ENCODE measurements at places on chromosomes 6 and 20.
A peak's percentile ranks its signal among the peaks of the same experiment; 100 is the strongest.

- peak; percentile 5 for DNase-seq
Observed at GRCh38 chr6:100228437-100228833, 234.4 kb upstream of the MCHR2 start.

GRCh38 chr6:20647585-20647984, 113.3 kb downstream of the CDKAL1 start:
- DNase-seq, result no peak

GRCh38 chr6:90536520-90536919, 50.4 kb downstream of the MAP3K7 start:
- no peak for DNase-seq

GRCh38 chr6:62400521-62401259, 114.7 kb upstream of the KHDRBS2 start:
- no peak for DNase-seq

GRCh38 chr20:32686530-32687179, 12.9 kb upstream of the C20orf203 start:
- DNase-seq, result no peak

- DNase-seq, result no peak
Observed at GRCh38 chr20:48858075-48858790, 30.4 kb upstream of the PREX1 start.

DNA sequence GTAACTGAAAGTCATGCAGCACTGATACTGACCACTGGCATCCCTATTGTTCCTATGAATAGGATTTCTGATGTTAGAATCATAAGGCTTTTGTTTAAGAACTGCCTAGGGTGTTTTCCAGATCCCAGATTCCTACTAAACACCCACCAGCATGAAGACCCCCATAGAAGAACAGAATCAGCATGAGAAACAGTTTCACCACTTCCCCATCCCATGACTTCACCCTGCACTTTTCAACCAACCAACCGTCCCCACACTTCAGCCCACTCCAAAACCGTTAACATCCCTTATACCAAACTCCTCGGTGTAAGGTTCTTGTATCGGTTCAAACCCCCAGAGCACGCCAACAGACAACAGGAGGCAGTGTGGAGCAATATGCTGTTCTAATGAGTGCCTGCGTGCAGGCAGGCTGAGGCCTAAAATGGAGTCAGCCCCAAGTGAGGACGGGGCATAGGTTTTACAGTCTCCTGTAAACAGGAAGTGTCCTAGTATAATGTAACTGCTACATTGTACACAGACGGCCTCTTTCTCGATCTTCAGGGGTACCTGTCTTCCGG, 11.4 kb upstream of the SSTR4 start:
- no peak for DNase-seq

DNA sequence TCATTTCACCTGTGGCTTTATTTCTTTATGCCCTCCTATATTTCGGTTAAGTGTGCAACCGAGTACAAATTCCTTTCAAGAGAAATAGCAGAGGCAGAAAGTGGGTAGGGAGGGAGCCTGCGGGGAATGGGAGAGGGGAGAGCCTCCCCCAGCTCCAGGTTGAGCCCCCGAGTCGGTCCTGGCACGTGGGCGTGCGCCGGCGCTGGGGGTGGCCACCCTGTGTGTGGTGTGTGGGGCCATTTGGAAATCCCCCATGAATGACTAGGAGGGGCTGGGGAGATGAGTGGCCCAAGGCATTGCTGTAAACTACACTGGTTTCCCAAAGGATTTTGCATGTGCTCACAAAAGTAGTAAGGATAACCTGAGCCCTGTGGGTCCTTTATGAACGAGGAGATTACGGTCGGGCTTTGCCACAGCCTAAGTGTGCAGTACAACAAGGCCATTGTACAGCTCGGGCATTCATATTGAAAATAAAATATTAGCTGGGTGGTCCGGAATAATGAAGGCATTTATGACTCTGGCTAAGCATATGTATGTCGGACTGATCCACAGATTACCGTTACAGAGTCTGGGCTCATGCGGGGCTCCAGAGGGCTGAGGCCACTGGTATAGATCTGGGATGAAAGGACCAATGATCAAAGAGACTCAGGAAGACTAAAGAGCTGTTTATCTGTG, 84.5 kb upstream of the RALGAPA2 start:
- no peak for DNase-seq

DNA sequence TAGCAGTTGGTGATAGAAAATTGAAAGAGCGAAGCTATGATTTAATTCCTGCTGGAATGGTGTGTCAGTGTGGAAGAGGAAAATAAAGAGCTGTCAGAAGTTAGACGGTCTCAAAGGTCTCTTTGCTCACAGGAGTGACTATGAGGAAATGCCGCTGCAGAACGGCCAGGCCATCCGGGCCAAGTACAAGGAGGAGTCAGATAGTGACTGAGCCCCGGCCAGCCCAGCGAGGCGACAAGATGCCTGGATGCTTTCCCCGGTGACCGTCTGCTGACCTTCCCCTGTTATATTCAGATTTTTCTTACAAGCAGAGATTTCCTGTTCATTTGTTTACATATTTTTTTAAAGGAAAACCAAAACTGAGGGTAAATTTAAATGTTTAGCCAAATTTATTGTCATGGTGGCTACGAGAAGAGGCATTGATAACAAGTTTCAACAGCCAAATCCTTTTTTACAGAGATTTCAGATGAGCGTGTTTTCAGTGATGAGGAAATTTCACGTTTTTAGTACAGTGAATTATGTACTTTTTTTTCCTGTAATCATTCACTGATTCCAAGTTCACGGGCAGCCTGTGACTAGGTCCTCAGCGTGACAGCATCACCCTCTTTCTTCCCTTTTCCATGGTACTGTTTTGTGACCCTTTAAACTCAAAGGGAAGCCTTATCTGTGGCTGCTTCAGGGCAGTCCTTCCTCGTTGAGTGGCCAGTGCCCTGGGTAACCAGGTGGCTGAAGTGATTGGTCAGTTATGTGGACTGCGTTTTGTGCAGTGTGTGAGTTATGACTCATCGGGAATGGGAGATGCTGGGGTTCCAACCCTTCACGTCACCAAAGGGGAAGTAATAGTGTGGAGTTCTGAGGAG, 12.6 kb downstream of the DYNLT1 start:
- no peak for DNase-seq

DNA sequence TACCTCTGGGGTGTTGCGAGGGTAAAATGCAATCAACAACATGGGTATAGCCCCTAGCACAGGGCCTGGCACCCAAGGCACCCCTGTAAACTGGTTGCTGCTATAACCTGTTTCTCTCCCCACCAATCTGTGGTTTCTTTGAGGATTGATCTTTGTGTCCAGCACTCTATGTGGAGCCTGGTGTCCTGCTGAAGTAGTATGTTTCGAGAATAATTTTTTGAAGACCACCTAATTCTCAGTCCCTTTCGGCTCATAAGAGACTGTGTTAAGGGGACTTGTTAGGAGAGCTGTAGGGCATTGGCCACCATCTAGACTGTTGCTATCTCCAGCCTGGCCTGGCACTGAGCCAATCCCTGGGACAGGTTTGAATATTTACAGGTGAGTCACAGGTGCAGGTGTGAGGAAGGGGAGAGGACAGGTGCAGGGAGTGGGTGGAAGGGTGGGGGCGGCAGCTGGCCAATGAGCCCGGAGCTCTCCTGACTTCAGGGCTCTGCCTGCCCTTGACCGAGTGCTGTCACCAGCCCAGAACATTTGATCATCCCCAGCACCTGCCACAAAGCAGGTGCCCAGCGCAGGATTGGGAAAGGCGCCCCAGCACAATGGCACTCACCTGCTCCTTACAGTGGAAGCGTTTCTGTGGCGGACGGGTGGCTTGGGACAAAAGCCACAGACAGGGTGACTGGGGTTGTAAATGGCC, 8.1 kb upstream of the C20orf144 start:
- no peak for DNase-seq

DNA sequence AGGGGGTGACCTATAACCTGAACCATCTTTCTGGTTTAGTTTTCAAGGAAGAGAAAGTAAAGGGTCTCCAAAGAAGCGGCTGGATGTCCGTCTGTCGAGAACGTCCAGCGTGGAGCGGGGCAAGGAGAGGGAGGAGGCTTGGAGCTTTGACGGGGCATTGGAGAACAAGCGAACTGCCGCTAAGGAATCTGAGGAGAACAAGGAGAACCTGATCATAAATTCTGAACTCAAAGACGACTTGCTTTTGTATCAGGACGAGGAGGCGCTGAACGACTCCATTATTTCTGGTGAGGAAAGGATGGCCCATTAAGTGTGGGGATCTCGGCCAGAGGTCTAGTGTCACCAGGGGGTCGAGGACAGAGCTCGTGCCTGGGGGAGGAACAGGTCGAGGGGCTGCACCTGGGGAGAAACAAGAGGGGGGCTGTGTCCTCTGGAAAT, 159.2 kb downstream of the SYCP2 start:
- DNase-seq, result no peak

DNA sequence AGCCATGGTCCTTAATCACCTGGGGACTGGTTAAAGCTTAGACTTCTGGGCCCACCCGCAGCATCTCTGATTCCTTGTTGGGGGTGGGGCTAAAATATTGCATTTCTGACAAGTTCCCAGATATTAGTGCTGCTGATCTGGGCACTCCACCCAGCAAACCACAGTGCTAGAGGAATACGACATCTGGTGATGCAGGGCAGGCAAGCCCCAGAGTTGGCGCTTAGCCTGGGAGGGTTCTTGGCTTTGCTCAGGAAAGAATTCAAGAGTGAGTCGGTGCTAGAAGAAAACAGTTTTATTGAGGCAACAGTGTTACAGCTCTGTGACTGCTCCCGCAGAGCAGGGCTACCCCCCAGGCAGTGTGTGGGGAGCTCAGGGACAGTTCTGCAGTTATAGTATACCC, 210.7 kb downstream of the TFAP2C start:
- no peak for DNase-seq

GRCh38 chr20:20010639-20011500, 6.3 kb upstream of the NAA20 start:
- no peak for DNase-seq

All from left renal cortex interstitium (tissue), 4 donors.